ENCODE measurements at places on chromosomes 1 and 21.

- no peak for DNase-seq
Observed at GRCh38 chr1:185426848-185427247, 109.8 kb upstream of the IVNS1ABP start.

DNA sequence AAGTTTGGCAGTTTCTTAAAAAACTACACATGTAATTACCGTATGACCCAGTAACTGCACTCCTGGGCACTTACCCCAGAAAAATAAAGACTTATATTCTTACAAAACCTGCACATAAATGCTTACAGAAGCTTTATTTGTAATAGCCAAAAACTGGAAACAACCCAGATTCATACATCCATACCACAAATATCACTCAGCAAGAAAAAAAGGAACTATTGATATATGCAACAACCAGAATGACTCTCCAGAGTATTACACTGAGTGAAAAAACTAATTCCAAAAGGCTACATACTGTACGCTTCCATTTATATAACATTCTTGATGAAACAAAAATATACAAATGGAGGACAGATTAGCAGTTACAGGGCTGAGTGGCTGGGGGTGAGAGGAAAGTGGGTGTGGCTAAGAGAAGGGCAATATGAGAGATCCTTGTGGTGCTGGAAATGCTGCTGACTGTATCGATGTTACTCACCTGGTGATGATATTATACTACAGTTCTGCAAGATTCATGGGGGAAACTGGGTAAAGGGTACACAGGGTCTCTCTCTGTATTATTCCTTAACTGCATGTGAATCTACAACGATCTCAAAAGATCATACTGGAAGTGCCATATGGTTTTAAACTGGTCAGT, 96.0 kb upstream of the GNG4 start:
- DNase-seq = no peak

- DNase-seq = no peak
Observed at GRCh38 chr1:111603979-111604378, 15.6 kb upstream of the RAP1A start.

- DNase-seq = no peak
Observed at GRCh38 chr1:54742282-54742681, 22.0 kb downstream of the PARS2 start.

- no peak for DNase-seq
Observed at GRCh38 chr1:201419256-201419655, 2.3 kb downstream of the TNNI1 start.

GRCh38 chr21:43806017-43806710, 16.8 kb downstream of the RRP1 start:
- no peak for DNase-seq

- no peak for DNase-seq
Observed at GRCh38 chr1:63411066-63411465, 43.6 kb downstream of the ALG6 start.

GRCh38 chr1:28428012-28428411, 58.5 kb downstream of the PHACTR4 start:
- no peak for DNase-seq

GRCh38 chr1:178639326-178639725, 85.7 kb upstream of the RALGPS2 start:
- no peak for DNase-seq

- no peak for DNase-seq
Observed at GRCh38 chr1:29689372-29690030, 453.2 kb downstream of the PTPRU start.

All from activated B cell treated with CpG ODN at 0.5 μM for 24 hours (primary cell).